ENCODE measurements at places on chromosomes 2 and 18. TPM values are rescaled to one million over a fixed set of nuclear protein-coding genes. Genes with fewer than 3 reads are reported as not detected.
A peak's percentile ranks its signal among the peaks of the same experiment; 100 is the strongest.

GULP1 gene
- 129 TPM for total RNA-seq

GRCh38 chr2:238467062-238467461 is 40.3 kb downstream of the ASB1 start:
- no peaks in the 10 kb centered on the region for H3K36me3 ChIP-seq
- H3K27me3 ChIP-seq, result no peaks in the 10 kb centered on the region
- no peaks in the 10 kb centered on the region for H3K4me1 ChIP-seq
- DNase-seq, result no peak
- H3K27ac ChIP-seq, result no peak overlapping the region

UGT1A4 gene
- 1.2 TPM for total RNA-seq

DNA sequence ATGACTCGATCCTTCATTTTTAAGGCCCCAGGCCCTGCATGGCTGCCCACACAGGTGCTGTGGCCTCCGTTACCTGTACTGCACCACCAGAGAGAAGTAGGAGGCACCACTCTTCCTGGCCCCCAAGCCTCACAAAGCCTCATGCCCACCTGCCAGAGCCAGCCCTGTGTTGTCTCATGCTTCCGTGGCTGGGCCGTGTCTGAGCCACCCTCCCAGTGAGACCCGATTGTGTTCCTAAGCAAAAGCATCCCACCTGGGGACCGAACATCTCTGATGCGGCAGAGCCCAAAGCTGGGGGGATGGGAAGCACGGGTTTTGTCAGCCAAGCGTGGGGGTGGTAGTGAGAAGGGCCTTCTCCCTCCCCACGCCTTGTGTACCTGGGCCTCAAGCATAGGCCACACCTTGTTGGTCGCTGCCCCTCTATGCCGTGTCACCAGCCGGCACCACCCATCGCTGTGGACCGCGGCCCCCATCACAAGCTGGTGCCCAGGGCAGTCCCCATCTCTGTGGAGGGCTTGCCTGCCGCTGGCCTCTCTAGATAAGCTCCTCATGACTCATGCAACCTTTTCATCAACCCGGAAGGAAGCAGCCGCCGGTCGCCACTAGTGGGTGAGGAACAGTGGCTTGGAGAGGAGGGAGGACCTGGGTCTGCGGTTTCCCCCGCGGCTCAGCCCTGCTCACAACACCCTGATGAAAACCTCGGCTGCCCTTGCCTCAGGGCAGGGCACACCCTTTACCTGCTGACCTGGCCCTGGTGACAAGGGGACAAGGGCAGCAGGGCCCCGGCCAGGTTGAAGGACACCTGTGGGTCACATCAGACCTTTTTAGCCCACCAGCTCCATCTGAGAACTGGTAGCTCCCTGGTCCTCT is 2.7 kb upstream of the RNPEPL1 start:
- H3K36me3 ChIP-seq, result no peaks in the 10 kb centered on the region
- H3K27me3 ChIP-seq, result no peaks in the 10 kb centered on the region
- H3K4me1 ChIP-seq, result peaks cover 57% of the 10 kb centered on the region

GRHL1 gene
- 0.89 TPM for total RNA-seq

- H3K27me3 ChIP-seq, result no peaks in the 10 kb centered on the region
- no peak overlapping the region for H3K27ac ChIP-seq
- H3K4me1 ChIP-seq, result no peaks in the 10 kb centered on the region
- no peak for DNase-seq
- no peak overlapping the region for H3K4me3 ChIP-seq
Observed at GRCh38 chr2:155377266-155377680, 678.8 kb downstream of the KCNJ3 start.

DNA sequence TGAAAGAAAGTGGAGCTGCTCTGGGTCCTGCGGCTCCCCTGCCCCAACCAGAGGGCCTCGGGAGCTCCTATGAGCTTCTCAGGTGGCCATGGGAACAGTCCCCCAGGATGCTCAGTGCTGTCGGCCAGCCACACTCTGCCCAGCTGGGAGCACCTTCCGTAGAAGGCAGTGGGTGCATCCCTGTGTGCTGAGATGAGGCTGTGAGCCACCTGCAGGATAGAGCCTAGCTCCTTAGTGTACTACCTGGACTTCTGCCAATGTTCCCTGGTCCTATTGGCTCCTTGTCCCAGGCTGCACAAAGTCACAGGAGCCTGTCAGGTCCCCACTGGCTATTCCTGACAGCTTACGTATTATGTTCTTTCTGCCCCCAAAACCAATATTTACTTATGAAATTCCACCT is 16.1 kb downstream of the PRELID3A start:
- DNase-seq, result peak; percentile 46
- H3K27me3 ChIP-seq, result no peaks in the 10 kb centered on the region
- H3K36me3 ChIP-seq, result peaks cover 24% of the 10 kb centered on the region
- peaks cover 5% of the 10 kb centered on the region for H3K4me1 ChIP-seq
- no peak overlapping the region for H3K27ac ChIP-seq
- no peak overlapping the region for H3K4me3 ChIP-seq

DNA sequence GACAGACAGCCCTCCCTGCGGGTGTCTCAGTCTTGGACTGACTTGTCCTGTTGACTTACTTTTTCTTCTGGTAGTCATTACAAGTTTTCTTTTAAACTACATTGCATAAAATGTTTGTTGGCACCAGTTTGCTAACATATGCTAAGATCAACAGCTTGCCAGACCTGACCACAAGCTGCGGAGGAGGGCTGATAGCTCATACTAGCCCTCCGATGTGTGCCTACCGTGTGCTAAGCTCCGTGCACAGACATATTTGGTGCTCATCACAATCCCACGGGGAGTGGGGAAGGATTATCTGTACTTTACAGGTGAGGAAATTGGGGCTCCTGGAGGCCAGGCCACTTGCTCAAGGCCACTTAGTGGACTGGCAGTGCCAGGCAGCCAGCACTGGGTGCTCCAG is 72.8 kb upstream of the YPEL5 start:
- H3K4me3 ChIP-seq, result no peak overlapping the region
- no peaks in the 10 kb centered on the region for H3K4me1 ChIP-seq
- H3K36me3 ChIP-seq, result no peaks in the 10 kb centered on the region
- no peak for DNase-seq
- no peak overlapping the region for H3K27ac ChIP-seq

LGALSL gene
- total RNA-seq, result 5.8 TPM

- H3K36me3 ChIP-seq, result no peaks in the 10 kb centered on the region
- no peak overlapping the region for H3K4me3 ChIP-seq
- H3K4me1 ChIP-seq, result no peaks in the 10 kb centered on the region
- H3K27ac ChIP-seq, result peak overlapping the region; percentile 76
- DNase-seq, result no peak
Observed at GRCh38 chr18:45249246-45249661, 366.0 kb upstream of the SLC14A2 start.

DNA sequence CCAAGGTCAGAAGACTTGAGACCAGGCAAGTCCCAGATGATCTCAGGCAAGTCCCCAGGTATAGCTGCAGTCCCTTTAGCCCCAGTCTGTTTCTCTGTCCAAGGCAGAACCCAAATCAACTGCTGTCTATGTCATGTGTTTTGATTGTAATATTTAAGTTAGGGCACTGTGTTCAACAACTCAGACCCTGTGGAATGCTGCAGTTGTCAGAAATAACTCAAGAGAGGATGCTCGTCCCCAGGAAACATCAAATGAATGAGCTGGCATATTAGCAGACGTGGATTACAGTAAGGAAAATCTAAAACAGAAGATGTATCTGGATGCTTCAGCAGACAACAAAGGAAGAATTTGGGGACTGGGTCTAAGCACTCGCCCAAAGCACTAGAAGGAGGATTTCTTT is 70.1 kb downstream of the BCL11A start:
- H3K27me3 ChIP-seq, result no peaks in the 10 kb centered on the region
- no peaks in the 10 kb centered on the region for H3K36me3 ChIP-seq
- no peak for DNase-seq
- H3K4me3 ChIP-seq, result no peak overlapping the region
- no peak overlapping the region for H3K27ac ChIP-seq

- no peaks in the 10 kb centered on the region for H3K36me3 ChIP-seq
- no peak overlapping the region for H3K27ac ChIP-seq
- no peaks in the 10 kb centered on the region for H3K27me3 ChIP-seq
- H3K4me3 ChIP-seq, result no peak overlapping the region
Observed at GRCh38 chr2:40955042-40955441, 503.2 kb upstream of the SLC8A1 start.

RGPD3 gene
- not detected for total RNA-seq

C2orf80 gene
- total RNA-seq, result not detected

RANBP2 gene
- total RNA-seq, result 30.9 TPM

CABYR gene
- total RNA-seq, result not detected

- peak overlapping the region; percentile 94 for H3K27ac ChIP-seq
- peak overlapping the region; percentile 78 for H3K4me3 ChIP-seq
- H3K27me3 ChIP-seq, result peaks cover 26% of the 10 kb centered on the region
- H3K36me3 ChIP-seq, result peaks cover 28% of the 10 kb centered on the region
Observed at GRCh38 chr2:219542931-219543595, 546 bp downstream of the CHPF start.

- no peaks in the 10 kb centered on the region for H3K4me1 ChIP-seq
- H3K27ac ChIP-seq, result no peak overlapping the region
- no peak overlapping the region for H3K4me3 ChIP-seq
- no peaks in the 10 kb centered on the region for H3K27me3 ChIP-seq
- no peaks in the 10 kb centered on the region for H3K36me3 ChIP-seq
Observed at GRCh38 chr18:46686186-46686585, 29.2 kb upstream of the LOXHD1 start.

TMEM178A gene
- 1.2 TPM for total RNA-seq

Data from stomach (tissue), 19 donors.